IPS-NIHi11 (cell line): ENCODE measurements at places on chromosomes 6 and 20.

- DNase-seq, result no peak
Measured at GRCh38 chr6:72969666-72970065, 255.6 kb downstream of the KHDC1L start.

- peak; percentile 84 for DNase-seq
Measured at GRCh38 chr6:70282919-70283461, 19.9 kb downstream of the COL9A1 start.

DNA sequence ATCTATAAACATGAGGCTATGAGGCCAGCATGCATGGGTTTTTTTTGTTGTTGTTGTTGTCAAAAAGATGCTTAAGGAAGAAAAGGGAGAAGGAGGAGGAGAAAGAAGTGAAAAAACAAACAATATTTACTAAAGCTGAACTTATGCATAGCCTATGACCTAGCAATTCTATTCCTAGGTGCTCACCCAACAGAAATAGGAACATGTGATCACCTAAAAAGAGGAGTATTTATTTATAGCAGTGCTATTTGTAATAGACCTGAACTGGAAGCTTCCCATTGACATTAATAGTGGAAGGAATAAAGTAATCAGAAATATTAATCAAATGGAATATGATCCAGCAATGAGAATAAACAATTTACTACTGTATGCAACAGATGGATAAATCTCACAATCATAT lies 156.5 kb upstream of the OLIG3 start:
- no peak for DNase-seq

DNA sequence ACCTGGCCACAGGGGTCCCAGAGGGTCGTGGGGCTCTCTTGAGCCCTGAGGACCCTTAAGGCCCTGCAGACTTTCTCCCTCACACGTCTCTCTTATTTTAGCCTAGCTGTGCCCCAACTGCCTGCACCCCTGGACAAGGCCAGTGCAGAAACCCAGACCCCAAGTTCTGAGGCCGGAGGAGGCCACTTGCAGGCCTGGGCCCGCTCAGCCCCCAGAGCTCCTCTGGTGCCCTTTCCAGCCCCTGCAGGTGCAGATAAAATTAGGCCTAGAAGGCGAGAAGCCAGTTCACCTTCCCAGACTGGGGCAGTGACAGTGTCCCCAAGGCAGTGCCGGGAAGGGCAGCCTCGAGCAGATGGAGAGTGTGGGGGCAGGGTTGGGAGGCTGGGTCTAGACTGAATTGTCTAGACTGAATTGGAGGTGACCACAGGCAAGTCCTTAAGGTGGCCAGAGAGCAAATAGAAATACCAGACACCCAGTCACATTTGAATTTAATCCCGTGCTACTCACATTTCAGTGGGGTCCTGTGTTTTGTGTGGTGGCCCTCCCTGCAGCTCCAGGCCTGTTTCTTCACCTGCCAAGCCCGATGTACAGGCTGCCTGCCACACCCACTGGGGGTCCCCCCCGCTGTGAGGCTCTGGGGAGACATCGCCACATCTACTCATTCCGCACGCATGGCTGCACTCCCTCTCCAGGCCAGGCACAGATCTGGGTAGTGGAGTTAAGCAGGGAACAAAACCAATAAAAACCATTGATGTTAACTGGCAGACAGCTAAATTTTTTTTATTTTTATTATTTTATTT lies 8.6 kb upstream of the IP6K3 start:
- peak; percentile 46 for DNase-seq

DNA sequence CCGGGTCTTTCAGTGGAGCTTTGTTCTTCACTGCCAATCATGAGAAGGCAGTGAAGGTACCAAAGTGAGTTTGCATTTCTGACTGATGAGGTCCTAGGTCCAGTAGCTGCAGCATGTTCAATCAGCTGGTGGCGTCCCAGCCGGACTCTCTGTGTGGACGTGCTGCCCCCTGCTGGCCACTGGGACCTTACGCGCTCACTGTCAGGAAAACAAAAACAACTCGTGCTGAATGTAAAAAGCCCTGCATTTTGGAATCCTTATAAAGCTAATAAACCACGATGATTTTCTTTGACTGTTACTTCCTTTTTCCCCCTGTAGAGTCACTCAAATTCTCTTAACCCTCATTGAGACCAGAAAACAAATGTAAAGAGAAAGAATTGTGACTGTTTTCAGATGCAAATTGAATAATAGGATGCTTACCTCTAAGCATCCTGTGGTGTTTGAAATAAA lies 4.9 kb upstream of the CD24 start:
- peak; percentile 79 for DNase-seq

- no peak for DNase-seq
Measured at GRCh38 chr6:132736239-132736638, 21.5 kb downstream of the VNN2 start.

DNA sequence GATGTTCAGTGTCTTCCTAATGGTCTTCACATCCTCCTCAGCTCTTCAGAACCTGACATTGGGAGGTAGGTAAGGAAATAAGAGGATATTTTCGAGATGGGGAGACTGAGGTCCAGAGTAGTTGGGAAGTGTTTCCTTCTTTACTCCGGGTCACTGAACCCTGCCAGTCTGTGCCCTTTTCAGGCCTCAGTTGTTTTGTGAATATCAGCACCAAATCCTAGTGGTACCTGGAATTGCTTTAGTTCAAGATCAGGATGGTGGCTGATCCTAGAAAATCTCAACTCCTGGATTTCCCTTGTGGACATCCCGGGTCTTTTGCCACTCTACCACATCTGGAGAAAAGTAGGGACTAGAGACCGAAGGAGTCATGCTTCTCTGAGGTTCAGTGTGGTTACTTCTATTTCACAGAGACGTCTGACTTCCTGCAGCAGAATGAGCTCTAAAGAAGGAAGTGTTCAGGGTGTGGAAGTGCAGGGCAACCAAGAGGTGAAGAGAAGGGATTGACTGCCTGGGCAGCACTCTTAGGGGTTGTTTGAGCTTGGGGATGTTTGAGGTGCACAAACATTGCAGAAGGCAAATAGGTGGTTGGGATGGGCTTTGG lies 995 bp downstream of the STK4 start:
- DNase-seq, result no peak

DNA sequence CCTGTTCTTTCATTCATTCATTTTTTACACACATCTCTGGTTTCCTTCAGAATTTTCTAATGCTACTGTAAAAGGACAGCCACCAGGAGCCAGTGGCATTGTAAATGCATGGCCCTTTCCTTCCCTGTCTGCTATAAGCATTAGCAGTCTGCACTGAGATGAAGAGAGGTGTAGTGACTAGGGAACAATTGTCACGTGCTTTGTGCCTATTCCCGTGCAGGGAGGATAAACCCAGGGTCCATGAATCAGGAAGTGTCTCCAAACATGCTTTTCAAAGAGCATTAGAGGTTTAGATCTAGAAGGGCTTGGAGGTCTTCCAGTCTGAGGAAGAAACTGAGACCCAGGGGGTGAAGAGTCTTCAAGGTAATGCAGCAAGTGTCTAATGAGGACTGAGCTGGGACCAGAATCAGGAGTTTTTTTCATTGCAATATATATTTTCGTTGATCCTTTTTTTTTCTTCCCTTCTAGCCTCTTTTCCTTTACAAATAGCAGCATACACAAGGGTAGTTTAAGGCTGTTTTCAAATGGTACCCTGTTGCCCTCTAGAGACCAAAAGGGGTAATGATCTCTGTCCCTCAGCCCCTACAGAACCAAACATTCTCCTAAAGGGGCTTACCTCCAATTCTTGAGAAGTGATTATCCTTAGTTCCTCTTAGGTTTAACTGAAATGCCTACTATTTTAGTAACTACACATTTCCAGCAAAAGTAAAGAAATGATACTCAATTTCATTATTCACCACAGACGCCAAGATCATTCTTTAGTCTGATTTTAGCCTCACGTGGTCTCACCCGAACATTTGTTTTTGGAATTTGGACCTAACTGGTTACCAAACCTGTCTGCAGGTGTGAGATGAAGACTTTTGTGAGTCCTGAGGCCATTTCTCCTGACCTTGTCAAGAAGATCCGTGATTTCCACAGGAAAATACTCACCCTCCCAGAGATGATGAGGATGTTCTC lies 6.6 kb downstream of the TRIM15 start:
- DNase-seq, result peak; percentile 54
